ENCODE measurements at places on chromosomes 13 and 19. TPM values are rescaled to one million over a fixed set of nuclear protein-coding genes. Genes with fewer than 3 reads are reported as not detected.

DNA sequence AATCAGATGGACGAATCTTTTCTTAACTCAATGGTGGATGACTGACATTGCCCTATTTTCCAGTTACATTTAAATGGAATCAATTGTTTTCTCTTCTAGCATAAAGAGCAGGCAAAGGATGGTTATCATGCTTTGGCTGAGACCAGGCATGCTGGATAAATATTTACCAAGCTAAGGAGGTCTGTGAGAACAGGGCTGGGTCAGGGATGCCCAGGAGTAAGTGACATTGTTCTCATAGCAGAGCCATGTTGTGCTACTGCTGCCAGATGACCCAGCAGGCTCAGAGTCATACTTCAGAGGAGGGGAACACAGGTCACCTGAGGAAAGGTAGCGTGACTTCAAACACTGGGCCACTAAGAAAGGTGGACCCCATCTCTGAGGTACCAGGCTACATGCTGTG is 116.0 kb upstream of the RNF113B start:
- DNase-seq = no peak

The AKAP8L gene
- 114 TPM for total RNA-seq

GRCh38 chr13:48801255-48801654 is 147.5 kb downstream of the CYSLTR2 start:
- DNase-seq = no peak

GRCh38 chr13:23969647-23970046 is 72.3 kb upstream of the C1QTNF9B start:
- no peak for DNase-seq

- no peak for DNase-seq
Observed at GRCh38 chr13:35768073-35768472, 291.6 kb upstream of the MAB21L1 start.

GRCh38 chr13:41384749-41385503 is 72.4 kb upstream of the RGCC start:
- no peak for DNase-seq
